NAMALWA (cell line): ENCODE measurements at places on chromosomes 5 and 9.
A peak's percentile ranks its signal among the peaks of the same experiment; 100 is the strongest.

- no peak for DNase-seq
Observed at GRCh38 chr5:91464886-91465646, 81.9 kb upstream of the ARRDC3 start.

- DNase-seq = no peak
Observed at GRCh38 chr9:100281676-100282387, 70.9 kb downstream of the TEX10 start.

DNA sequence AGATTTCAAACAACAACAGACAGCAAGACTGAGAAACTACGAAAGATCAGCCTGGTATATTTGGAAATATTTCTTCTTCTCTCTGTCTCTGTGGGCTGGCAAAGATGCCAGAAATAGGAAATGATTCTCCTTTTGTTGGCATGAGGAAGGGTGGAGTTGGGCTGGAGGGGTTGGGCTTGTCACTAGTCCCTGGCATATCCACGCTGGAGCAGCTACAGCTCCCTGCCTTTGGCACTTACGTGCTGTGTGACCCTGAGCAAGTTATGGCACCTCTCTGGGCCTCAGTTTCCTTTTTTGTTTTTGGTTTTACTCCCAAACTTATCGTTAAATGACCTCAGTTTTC lies 354 bp upstream of the KCNMB1 start:
- no peak for DNase-seq

DNA sequence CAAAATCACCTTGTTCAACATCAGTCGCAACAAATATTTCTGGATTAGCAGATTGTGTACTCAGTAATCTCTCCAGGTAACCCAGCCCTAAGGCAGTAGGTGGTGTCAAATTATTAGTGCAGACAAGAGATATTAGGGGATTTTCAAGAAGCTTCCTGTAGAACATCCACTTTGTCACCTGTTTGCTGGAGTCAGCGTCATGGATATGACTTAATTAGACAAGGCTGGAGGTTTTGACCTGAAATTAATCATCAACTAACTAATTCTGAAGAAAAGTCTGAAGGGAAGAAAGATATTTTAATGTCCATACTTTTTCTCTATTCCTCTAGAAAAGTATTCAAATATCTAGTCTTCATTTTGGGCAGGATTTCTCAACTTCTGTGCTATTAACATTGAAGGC lies 91.4 kb upstream of the CCDC112 start:
- DNase-seq = no peak

DNA sequence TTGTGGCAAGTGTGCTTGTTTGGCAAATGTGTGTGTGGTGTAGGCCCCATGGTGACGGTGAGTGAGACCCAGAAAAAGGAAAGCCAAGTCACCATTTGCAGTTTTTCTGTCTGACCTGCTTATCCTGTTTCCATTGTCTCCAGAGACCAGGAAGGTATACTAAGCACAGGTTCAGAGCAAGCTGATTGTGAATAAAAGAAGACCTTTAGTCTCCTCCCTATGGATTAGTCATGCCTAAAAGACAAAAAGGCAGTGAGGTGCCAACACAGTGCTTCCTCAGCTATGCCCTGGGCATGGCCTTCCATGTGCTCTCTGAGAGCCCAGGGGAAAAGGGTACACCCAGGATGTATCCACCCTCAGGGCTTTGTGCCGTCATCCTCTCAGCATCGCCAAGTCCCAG lies 49.2 kb upstream of the SHOC1 start:
- no peak for DNase-seq

- DNase-seq = peak; percentile 52
Observed at GRCh38 chr5:151094030-151094851, 13.4 kb upstream of the TNIP1 start.

GRCh38 chr5:158514319-158514985 lies 585.3 kb downstream of the EBF1 start:
- peak; percentile 9 for DNase-seq

DNA sequence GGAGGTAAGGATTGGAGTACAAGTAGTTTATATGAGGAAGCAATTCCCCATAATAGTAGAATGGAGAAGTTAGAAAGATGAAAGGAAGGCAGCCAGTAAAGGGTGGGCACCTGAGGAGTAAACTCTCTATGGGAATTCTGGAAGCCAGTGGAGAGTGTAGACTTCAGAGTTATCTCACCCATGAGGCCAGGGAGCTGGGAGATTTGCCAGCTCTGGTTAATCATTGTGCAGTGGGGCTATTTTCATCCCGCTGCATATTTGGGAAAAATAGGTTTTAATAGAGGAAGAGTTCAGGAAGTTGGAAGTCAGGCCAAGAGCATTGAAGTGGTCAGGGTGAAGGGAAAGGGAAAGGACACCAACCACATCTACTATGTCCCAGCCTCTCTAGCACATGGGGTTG lies 242.3 kb upstream of the BRINP1 start:
- DNase-seq = no peak

GRCh38 chr5:56167519-56167918 lies 65.6 kb downstream of the ANKRD55 start:
- no peak for DNase-seq

DNA sequence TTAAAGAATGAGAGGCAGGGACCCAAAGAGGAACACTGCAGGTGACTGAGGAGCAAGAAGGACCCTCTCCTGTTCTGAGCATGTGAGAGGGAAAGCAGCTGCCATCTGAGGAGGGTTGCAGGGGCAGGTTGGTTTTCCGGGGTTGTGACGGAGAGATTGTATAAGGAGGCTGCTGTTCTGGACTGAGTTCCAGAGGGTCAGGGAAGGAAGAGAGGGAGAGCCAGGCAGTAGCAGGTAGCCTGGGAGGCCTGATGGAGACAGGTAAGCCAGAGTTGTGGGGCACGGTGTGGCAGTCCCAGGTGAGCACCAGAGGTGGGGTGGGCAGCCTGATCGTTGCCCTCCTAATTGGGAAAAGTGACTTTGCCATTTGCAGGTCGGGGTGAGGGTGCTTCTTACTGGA lies 9.8 kb downstream of the CCT5 start:
- DNase-seq = no peak

DNA sequence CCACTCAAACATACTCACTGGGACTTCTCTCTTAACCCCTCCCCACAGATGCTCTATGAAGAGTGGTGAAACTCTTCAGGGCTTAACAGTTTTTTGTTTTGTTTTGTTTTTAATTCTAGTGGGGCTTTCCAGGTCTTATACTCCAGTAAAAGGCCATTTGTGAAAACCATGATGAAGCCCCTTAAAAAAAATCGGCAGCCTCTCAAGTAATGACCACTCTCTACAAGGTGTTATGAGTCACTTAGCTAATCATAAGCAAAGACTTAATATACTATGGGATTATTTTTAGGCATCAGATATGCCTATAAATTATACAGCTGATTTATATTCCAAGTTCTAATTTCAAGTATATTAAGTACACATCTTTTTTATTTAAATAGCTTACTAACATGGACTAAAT lies 607.9 kb downstream of the RAB3C start:
- no peak for DNase-seq

DNA sequence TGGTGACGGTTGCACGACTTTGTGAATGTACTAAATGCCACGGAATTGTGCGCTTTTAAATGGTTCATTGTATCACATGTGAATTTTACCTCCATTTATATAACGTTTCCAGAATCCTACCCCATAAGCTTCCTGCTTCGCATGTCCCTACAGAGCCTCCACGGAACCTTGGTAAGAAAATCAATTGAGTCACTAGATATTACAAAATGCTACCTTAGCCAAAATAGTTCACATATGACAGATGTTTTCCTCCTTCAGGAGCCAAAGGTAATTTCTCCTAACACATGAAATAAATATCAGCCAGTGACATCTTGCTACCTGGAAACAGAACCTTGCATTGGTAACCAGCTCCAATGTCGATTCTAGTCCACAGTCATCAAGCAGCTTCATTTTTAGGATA lies 125.1 kb downstream of the TTLL11 start:
- DNase-seq = no peak

DNA sequence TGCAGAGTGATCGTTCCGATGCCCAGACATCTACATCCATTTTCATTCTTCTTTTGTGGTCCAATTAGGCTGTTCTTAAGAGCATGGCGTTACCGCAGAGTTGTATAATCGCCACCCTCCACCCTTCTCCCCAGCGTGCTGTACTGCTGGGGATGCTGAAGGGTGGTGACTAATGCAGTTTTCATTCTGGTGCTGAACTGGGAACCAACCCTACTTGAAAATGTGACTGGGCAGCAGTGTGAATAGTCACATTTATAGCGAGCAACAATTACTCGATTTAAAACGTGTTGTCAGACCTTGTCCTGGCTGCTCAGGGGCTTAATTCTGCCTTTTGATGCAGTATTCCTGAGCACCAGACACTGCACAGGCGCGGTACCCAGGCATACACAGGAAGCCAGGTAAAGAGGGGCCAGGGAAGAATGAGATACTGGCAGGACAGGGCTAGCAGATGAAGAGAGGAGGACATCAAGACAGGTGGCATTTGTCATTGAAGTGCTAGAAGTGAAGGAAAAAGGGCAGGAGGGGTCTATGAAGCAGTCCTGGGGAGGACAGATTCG lies 719 bp upstream of the ISCA1 start:
- no peak for DNase-seq

- DNase-seq = no peak
Observed at GRCh38 chr5:68149189-68149588, 66.4 kb upstream of the PIK3R1 start.

GRCh38 chr5:64918083-64918482 lies 149.4 kb downstream of the CWC27 start:
- no peak for DNase-seq

GRCh38 chr5:10511741-10512640 lies 51.9 kb upstream of the ANKRD33B start:
- DNase-seq = no peak

DNA sequence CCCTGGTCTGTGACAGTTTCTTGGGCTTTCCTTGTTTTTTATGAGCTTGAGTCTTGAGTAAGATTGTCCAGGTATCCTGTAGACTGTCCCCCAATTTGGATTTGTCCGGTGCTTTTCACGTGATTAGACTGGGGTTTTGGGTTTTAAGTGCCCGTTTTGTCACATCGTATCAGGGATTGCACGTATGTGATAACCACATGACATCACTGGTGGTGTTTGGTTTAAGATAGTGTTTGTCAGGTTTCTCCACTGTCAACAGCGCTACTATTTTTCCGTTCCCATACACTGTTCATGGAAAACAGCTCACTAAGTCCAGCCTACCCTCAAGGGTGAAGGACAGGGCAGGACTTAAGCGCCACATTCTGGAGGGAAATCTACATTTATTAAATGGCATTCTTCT lies 39.7 kb downstream of the LMNB1 start:
- no peak for DNase-seq

DNA sequence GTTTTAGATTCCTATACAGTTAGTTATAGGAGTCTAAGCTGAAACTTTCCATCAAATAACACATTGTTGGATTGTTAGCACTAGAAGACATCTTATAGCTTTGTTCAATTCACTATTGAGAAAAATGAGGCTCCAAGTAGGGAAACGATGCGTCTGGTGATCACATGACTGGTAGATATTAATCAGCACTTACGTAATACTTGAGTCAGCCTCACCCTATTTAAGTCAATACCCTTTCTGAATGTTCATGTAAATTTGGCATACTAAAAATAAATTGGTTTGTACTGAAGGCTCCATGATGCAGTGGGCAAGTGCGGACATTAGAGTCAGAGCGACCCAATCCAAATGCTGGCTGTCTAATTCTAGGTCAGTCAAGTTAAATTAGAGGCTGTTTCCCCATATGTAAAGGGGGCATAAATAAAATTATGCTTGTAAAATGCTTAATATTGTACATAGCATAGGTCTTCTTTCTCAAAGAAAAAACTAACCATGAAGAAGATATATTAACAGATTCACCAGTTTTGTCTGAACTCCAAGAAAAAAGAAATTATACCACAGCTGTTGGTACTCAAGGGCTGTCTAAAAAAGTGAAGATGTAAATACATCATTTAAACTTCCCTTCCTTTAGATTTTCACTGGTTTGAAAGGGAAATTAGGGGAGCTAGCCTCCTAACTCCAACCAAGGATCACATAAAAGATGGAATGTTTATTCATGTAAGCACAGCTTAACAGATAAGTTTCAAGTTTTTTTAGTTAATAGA lies 406.6 kb upstream of the TLE4 start:
- DNase-seq = no peak

GRCh38 chr5:1413211-1413610 lies 32.0 kb downstream of the SLC6A3 start:
- DNase-seq = no peak

GRCh38 chr9:36772449-36773403 lies 200.0 kb downstream of the MELK start:
- DNase-seq = peak; percentile 30
